Omental fat pad (tissue), 4 donors: ENCODE measurements at places on chromosomes 3 and 15. TPM values are rescaled to one million over a fixed set of nuclear protein-coding genes. Genes with fewer than 3 reads are reported as not detected.

Gene TNFAIP8L3
- total RNA-seq = 21.7 TPM

Gene DNAH1
- total RNA-seq = 24.9 TPM

DNA sequence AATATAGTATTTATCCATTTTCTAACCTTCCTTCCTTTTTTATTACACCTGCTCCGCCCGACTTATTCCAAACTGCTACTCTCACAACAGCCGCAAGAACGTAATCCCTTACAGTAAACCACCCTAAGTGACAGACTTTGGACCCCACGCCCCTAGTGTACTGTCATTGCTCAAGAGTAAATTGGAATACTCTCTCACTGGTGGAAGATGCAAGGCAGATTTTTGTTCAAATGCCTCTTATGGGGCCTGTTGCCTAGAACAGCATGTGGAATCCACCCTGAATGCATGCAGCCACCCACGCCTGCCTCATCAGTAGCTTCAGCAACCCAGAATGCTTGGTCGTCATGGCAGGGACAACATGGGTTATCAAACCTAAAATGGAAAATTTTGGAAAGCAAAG lies 226.2 kb upstream of the ST8SIA2 start:
- no peak for DNase-seq

- no peak for DNase-seq
Measured at GRCh38 chr3:140545756-140546155, 132.1 kb upstream of the TRIM42 start.

DNA sequence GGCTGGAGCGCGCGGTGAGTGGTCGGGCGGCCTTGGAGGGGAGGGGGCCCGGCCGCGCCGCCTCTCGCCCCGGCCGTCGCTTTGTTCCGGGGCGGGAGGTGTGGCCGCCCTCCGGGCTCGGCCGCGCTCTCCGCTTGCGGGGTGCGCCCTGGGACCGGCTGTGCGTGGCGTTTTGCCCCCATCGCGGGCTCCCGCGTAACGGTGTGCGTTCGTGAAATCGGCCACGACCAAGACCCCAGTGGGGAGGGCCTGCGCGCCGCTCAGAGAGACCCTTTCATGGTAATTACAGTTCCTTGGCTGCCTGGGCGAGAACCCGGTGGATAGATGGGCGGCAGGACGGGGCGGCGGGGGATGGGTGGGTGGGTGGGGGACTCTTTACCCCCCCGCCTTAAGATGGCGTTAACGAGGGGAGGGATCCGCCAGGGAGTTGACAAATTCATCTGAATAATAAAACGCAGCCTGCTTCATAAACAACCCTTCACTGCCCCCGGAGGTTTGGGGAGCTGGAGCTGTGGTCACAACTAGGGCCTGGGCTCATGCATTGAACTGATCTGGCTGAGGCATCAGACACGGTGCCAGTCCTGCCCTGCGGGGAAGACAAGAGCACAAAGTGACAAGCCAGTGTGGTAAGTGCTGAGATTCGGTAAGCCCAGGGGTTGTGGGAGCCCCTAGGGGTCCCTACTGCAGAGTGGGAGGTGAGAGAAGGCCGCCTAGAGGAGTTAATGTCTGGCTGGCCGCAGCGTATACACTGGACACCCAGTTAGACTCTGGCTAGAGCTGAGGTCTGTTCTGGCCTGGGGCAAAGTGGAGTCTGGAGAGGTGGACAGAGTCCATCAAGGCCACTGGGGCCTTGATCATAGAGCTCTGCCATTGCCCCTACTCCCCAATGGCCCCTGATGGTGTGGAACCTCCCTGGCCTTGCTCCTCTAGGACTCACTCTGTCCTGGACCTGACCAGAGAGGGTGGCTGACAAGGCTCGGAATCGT lies 668 bp downstream of the MRAS start:
- DNase-seq = no peak

DNA sequence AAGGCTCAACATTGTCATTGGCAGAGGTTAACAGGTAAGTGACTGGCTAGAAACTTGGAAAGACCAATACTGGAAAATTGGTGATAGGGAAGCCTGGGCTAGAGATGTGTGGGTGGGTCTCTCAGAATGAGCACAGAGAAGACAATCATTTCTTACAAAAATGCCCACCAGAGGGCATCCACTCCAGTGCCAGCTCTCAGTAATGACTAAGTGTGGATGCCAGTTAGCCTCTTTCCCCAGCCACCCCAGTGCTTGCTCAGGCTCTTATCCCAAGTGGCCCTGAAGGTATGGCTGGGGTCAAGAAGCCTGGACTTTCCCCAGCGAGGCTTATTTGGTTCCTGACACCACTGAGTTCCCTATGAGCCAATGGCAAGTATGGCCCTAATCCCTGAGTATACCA lies 115.9 kb upstream of the ST8SIA2 start:
- DNase-seq = no peak

DNA sequence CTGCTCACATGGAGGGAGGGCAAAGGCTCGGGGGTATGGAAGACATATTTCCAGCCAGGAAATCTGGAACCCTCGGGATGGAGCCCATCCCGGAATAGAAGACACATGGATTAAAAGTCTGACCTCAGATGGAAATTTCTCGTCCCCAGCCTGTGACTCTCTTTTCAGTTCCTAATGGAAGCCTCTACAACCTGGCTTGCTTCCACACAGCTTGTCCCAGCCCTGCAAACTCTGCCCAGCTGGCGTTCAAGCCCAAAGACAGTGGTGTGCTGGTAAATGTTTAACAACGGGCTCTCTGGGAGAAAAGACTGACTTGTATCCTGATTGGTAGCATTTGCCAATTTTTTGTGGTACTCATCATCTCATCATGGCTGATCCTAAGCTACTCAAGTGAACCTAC lies 35.6 kb upstream of the TLE3 start:
- DNase-seq = no peak
